ENCODE measurements at places on chromosomes 1 and 21. TPM values are rescaled to one million over a fixed set of nuclear protein-coding genes. Genes with fewer than 3 reads are reported as not detected.

- no peaks in the 10 kb centered on the region for H3K36me3 ChIP-seq
- H3K4me1 ChIP-seq: no peaks in the 10 kb centered on the region
- no peak overlapping the region for H3K4me3 ChIP-seq
- H3K27me3 ChIP-seq: peaks cover 19% of the 10 kb centered on the region
Observed at GRCh38 chr1:54922921-54923421, 36.0 kb upstream of the DHCR24 start.

The SLAMF9 gene
- not detected for total RNA-seq

DNA sequence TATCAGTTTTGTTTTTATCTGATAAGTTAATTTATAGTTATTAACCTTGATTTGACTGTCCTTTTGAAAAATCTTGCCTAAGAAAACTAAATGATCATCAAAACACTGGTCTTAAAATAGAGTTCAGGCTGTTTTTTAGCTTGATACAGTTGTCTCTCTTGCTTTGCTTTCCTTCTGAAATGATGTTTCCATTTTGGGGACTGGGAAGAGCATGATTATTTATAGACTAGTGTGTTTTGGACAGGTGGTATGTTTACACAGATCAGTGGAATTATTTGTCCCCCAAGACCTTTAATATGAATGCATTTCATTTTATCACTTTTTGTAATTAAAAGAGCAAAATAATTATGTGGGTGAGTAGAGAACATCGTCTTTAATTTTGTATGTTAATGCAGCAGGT is 90.8 kb downstream of the XPR1 start:
- no peaks in the 10 kb centered on the region for H3K27me3 ChIP-seq
- no peaks in the 10 kb centered on the region for H3K36me3 ChIP-seq
- no peak overlapping the region for H3K27ac ChIP-seq

DNA sequence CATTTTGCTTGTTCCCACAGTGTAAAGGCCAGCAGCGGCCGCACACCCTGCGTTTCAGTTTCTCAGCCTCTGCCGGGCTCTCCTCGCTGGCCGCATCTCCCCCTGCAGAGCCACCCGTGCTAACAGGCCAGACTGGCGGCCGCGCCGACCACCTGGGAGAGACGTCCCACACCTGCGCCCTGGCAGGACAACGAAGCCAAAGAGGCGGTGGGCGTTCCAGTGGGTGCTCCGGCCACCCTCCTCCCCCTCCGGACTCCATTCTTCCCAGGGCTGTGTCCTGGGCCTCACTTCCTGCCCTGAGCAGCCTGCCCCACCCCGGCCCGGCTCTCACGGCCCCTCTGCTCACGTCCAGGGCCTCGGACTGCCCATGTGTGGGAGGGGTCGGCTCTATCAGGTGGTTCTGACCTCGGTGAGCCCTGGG is 31.9 kb upstream of the SLC19A1 start:
- no peaks in the 10 kb centered on the region for H3K4me1 ChIP-seq
- peaks cover 3% of the 10 kb centered on the region for H3K27me3 ChIP-seq
- H3K36me3 ChIP-seq: no peaks in the 10 kb centered on the region

The CDKN2C gene
- 13.7 TPM for total RNA-seq

DNA sequence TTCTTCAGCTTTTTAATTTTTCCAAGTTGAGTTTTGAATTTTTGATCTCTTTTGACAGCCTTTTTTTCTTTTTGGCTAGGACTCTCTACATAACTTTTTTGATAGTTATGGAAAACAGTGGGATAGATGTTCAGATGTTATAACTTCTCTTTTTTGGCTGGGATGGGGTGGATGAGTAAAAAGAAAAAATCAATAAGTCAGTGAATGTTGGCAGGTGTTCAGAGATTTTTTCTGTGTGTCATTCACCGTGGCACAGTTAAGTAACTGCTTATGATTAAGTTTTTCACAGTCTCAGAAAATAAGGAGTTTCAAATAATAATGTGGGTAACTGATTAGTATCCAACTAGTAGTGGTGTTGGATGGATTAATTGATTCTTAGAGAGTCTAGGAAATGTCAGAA is 24.0 kb downstream of the HS2ST1 start:
- no peak for DNase-seq
- no peaks in the 10 kb centered on the region for H3K27me3 ChIP-seq
- H3K36me3 ChIP-seq: no peaks in the 10 kb centered on the region
- H3K27ac ChIP-seq: no peak overlapping the region

- H3K4me3 ChIP-seq: no peak overlapping the region
- H3K36me3 ChIP-seq: peaks cover 38% of the 10 kb centered on the region
- no peak overlapping the region for H3K27ac ChIP-seq
- H3K4me1 ChIP-seq: no peaks in the 10 kb centered on the region
- DNase-seq: no peak
- H3K27me3 ChIP-seq: no peaks in the 10 kb centered on the region
Observed at GRCh38 chr1:243582326-243582725, 267.7 kb downstream of the AKT3 start.

DNA sequence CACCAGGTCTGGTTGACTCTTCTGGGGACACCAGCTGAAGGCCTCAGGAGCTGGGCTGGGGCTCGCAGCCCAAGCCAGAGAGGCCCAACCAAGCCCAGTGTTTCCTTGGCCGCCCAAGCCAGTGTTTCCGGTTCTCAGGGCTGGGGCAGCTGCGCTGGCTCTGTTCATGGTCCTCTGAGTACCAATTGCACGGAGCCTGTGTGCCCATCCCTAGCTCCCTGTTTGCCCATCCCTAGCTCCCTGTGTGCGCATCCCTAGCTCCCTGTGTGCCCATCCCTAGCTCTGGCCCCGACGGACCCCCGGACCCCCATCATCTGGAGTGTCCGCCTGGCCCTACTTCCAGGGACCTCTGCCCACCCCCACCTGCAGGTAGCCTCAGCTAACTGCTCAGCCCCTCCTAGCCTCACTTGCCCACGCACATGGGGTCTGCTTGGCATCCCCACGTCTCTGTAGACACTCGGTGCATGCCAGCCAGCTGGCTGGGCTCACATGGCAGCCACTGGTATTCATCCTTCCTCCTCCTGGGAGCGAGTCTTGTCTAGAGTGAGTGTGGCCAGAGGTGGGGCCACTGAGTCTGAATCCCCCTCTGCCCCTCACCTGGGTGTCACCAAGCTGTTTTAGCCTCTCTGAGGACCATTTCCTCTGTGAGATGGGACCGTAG is 64.0 kb downstream of the WNT9A start:
- peaks cover 9% of the 10 kb centered on the region for H3K27me3 ChIP-seq
- peaks cover 5% of the 10 kb centered on the region for H3K4me1 ChIP-seq
- peak; percentile 51 for DNase-seq
- no peak overlapping the region for H3K27ac ChIP-seq

GRCh38 chr1:105730701-105731100 is 1325.8 kb upstream of the PRMT6 start:
- H3K27me3 ChIP-seq: no peaks in the 10 kb centered on the region
- no peak overlapping the region for H3K27ac ChIP-seq
- no peaks in the 10 kb centered on the region for H3K4me1 ChIP-seq

DNA sequence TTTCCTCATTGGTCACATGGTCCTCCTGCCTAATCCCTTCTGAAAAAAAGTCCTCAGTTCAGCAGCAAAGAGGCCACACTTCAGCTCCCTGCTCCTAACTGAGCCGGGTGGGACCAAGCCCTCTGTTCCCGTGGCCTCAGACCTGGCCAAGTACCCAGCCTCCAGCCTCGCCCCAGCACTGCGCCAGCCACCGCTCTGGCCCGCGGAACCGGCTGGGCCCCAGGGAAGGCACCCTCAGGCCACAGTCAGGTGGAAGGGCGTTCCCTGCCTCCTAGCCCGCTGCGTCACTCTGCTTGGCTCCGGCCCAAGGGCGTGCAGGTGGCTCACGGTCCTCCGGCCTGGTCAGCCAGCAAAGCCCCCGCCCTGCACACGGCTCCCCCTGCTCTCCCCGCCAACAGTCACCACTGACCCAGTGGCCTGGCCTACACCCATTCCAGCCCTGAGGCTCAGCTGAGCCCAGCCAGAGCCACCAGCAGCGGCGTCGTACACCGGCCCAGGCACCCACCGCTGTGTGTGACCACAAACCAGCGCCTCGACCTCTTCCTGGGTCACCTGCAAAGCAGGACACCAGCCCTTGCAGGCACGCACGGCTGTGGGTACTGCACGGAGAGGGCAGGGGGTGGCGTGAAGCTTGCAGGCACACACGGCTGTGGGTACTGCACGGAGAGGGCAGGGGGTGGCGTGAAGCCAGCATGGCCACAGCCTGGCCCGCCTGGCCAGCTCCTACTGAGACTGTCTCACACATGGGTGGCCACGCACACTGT is 19.4 kb downstream of the NADK start:
- H3K36me3 ChIP-seq: peaks cover 41% of the 10 kb centered on the region
- no peak overlapping the region for H3K27ac ChIP-seq
- DNase-seq: no peak
- no peak overlapping the region for H3K4me3 ChIP-seq

DNA sequence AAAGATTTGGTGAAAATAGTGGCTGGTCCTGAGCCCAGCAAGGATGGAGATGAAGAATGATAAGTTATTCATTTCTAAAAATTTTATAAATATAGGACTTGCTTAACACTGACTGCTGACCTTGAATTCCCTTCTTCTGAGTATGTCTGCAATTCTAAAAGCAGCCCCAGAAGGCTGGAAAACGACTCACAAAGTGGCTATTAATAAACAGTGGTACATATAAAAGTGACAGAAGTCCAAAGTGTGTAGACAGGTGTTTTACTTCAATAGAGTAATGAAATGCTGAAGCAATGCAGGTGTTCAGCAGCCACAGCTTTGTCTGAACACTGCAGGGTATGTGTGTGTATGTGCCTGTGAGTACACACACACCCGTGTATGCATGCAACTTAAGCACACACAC is 219.0 kb upstream of the NRIP1 start:
- no peak for DNase-seq
- H3K27ac ChIP-seq: no peak overlapping the region
- H3K36me3 ChIP-seq: no peaks in the 10 kb centered on the region
- no peaks in the 10 kb centered on the region for H3K4me1 ChIP-seq

The PLEKHO1 gene
- total RNA-seq: 26.4 TPM

GRCh38 chr1:168976267-168976666 is 130.2 kb upstream of the ATP1B1 start:
- no peak overlapping the region for H3K27ac ChIP-seq
- peaks cover 2% of the 10 kb centered on the region for H3K27me3 ChIP-seq
- no peak overlapping the region for H3K4me3 ChIP-seq
- DNase-seq: no peak
- H3K36me3 ChIP-seq: no peaks in the 10 kb centered on the region

- H3K4me3 ChIP-seq: no peak within 1 kb of the TSS
- no peaks in the 10 kb centered on the region for H3K36me3 ChIP-seq
- peaks cover 3% of the 10 kb centered on the region for H3K4me1 ChIP-seq
- H3K27ac ChIP-seq: no peak within 1 kb of the TSS
Observed at GRCh38 chr1:182061594-182061993, at the start of gene ZNF648. Gene ZNF648 (minus strand): TSS chr1:182061712. CDS start chr1:182058010, 3,702 bp downstream.

DNA sequence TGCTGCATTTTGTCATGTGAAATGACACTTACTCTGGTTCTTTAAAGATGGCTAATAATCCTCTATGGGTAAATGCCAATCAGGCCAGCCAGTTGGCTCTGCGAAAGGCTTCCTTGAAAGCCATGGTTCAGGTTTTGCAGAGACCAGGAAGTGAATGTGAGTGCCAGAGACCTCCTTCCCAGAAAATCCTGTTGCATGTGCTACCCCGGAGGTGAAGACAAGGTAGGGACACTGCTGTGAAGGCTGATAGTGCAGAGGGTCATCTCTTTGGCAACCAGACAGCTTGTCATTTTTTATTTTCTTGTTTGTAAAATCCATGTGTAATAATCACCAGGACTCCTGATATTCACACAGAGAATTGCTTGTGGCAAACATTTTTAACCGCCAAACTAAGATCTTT is 18.7 kb downstream of the LRRC8D start:
- no peak overlapping the region for H3K27ac ChIP-seq
- H3K27me3 ChIP-seq: peaks cover 2% of the 10 kb centered on the region
- peaks cover 2% of the 10 kb centered on the region for H3K36me3 ChIP-seq
- DNase-seq: no peak
- H3K4me3 ChIP-seq: no peak overlapping the region
- H3K4me1 ChIP-seq: peaks cover 30% of the 10 kb centered on the region

GRCh38 chr1:200873671-200874397 is 1.1 kb downstream of the GPR25 start:
- no peak overlapping the region for H3K4me3 ChIP-seq
- peaks cover 65% of the 10 kb centered on the region for H3K27me3 ChIP-seq
- no peaks in the 10 kb centered on the region for H3K36me3 ChIP-seq
- H3K27ac ChIP-seq: no peak overlapping the region
- H3K4me1 ChIP-seq: peaks cover 10% of the 10 kb centered on the region
